ENCODE measurements at places on chromosomes 3 and 15.

DNA sequence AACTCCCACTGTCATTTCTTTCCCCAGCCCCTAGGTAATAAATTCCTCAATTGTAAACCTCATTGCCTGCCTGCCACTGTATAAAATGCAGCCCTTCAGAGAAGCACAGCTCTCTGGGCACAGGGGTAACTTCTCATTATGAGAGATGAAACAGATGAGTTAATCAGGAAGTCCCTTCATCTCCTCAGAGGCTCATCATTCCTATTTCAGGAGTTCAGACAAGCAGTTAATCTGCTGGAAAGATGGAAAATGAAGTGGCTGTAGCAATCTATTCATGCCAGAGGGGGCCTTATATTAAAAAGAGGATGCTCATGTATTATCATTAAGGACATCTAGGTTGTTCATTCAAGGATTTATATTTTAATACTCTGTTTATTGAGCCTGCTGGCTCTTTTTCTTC is 519.5 kb upstream of the LMCD1 start:
- DNase-seq, result no peak

- no peak for DNase-seq
Observed at GRCh38 chr15:26850161-26850560, 16.7 kb upstream of the GABRA5 start.

- no peak for DNase-seq
Observed at GRCh38 chr3:196677931-196678330, 34.1 kb downstream of the CEP19 start.

GRCh38 chr3:134965865-134966481 is 170.9 kb downstream of the EPHB1 start:
- DNase-seq, result no peak

DNA sequence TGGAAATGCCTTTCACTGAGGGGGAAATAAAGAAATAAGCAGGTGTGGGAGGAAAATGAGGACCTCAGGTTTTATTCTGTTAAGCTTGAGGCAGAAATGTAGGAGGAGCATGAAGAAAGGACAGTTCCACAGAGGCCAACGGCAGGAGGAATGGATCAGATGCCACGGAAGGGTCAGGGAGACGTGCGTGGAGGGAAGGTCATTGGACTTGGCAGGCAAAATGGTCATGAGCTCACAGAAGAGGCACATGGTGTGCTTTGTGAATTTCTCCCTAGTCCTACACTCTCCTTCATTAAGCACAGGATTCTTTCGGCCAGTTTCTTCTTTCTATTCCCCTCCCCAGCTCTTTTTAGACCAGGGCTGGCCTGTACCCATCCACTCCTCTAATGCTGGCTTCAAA is 32.5 kb upstream of the THSD4 start:
- no peak for DNase-seq

DNA sequence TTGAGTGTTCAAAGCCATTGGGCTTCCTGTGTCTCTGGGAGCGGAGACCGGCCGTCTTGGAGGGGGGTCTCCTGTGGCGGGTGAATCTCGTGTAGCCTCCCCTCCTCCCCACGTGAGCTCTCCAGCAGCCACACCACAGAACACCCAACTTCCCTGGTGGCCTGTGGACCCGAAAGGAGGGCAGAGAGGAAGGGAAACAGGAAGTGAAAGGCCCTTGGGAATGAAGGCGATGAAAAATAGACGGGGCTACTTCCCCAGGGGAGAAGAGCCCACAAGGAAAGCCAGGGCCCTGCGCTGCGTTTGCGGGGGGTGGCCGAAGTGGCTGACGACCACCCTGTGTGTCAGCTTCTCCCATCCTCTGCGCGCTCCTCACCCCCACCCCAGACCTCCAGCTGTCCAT is 5.4 kb downstream of the ANKRD63 start:
- no peak for DNase-seq

- no peak for DNase-seq
Observed at GRCh38 chr15:53910852-53911251, 67.4 kb upstream of the UNC13C start.

DNA sequence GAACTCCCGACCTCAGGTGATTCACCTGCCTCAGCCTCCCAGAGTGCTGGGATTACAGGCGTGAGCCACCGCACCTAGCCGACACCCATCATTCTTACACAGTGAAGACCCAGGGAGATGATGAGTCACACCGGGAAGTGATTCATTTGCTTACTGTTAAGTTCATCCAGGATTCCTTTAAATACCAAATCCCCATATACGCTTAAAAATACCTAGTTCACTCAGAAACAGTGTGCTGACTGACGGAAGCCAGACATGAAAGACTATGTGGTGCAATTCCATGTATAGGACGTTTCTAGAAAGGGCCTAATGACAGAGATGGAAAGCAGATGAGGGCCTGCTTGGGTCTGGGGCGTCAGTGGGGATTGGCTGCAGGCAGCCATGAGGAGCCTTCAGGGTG is 75.2 kb downstream of the APBA2 start:
- DNase-seq, result no peak

DNA sequence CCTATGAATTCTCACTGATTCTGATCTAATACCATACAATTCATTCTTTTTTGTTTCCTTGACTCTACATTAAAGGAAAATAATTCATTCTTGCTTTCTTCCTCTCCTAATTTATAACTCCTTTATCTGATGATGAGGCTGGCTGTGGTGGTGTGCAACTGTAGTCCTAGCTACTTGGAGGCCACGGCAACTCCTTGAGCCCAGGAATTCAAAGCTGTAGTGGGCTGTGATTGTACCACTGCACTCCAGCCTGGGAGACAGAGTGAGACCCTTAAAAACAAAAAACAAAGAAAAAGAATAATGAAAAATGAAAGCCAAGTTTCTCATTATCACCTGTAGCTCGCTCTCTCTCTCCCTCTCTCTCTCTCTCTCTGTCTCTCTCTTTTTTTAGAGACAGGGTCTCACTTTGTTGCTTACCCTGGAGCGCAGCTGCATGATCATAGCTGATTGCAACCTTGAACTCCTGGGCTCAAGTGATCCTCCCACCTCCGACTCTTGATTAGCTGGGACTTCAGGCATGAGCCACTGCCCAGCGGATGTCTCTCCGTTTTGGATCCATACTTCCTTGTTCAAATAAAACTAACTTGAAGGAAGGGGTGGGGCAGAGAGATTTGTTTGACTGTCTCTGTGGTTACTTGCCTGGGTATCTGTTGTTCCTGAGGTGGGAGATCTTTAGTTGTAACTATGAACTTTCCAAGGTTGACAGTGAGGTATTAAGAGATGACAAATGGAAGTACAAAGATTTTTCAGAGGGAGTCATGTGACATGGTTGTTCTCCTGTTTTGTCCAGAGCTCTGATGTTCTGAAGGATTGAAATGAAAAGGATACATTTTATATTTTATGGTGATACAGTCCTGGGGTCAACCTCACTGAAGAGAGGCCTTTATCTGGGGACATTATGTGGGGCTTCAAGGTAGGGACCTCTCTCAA is 46.9 kb downstream of the STARD9 start:
- DNase-seq, result no peak

DNA sequence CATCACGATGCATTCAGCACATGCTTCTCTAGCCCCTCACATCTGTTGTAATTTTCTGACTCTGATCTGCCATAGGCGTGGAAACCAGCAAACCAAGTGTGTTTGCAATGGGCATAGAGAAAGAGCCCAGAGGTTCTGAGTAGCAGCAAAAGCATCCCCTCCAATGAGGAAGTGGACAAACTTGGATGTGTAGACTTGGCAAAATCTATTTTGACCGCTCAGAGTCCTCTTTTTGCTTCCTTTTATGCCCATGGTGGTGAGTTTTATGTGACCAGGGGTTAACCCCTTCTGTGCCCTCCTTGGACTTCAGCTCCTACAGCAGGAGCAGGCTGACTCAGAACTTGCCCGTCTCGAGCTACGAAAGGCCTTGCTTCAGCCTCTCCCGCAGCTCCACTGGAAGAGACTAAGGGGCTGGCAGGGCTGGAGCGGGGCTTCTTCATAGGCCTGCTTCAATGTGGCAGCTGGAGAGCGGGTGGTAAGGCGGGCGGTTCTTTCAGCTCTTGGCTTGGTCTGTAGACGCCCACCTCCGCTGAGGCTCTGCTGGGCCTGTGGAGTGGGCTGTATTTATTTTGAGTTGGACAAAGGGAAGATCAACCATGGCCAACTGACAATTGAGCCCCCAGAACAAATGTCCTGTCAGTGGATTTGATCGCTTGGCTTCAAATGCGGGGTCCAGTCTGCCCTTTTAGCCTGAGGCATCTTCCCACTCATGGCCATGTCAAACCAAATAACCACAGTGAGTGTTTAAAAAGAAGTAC is 6.5 kb upstream of the ETV5 start:
- DNase-seq, result no peak

GRCh38 chr3:196341137-196341536 is 2.9 kb upstream of the TM4SF19 start:
- DNase-seq, result no peak

GRCh38 chr15:51736069-51736468 is 1.4 kb downstream of the LYSMD2 start:
- DNase-seq, result no peak

DNA sequence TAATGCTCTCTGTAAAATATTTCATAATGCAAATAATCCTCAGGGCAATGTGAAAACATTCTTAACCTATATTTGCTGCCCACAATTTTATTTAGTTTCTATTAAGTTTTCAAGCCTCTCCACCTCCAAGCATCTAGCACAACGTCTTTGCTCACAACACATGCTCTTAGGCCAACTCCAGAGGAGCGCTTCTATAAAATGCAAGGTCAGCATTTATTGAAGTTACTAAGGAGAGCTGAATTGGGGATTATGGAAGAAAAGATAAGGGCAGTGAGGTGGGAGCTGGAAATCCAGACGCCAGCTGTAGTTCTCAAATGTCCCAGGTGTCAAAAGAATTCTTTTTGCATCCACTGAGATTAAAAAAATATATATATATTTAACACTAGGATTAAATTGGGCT is 996 bp downstream of the RABL3 start:
- DNase-seq, result no peak

GRCh38 chr3:94206291-94206690 is 143.4 kb downstream of the NSUN3 start:
- no peak for DNase-seq

- DNase-seq, result no peak
Observed at GRCh38 chr15:45743426-45744235, 108.8 kb downstream of the SQOR start.

- DNase-seq, result no peak
Observed at GRCh38 chr3:156109989-156110388, 10.4 kb upstream of the KCNAB1 start.

DNA sequence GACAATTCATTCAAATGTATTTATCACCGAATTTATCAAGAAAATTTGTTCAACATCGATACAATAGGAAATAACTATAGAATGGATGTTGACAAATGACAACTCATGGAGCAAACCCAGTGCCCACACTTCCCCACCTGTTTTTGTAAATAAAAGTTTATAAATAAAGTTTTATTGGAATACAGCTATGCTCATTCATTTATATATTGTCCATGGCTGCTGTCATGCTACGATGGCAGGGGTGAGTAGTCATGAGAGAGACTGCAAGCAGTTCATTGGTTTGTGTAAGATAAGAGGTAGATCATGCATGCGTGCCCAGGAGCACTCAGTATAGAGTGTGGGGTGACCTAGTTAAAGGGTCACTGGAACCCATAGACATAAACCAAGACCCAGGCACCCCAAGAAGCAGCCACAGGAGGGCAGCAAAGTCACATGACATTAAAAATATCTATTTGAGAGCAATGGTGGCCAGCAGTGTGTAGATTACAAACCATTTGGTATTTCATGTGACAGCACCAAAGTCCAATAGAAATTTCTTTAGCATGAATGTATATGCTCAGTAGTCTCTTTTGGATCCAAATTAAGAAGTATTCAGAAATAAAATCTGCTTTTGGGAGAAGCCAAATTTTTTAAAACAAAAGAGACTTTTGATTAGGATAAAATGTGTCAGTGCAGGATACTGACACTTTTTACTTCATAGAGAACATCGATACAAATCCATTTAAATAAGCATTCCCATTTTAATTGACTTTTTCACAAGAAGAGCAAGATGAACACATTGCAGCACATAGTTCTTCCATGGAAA is 794.8 kb downstream of the MCTP2 start:
- DNase-seq, result no peak

DNA sequence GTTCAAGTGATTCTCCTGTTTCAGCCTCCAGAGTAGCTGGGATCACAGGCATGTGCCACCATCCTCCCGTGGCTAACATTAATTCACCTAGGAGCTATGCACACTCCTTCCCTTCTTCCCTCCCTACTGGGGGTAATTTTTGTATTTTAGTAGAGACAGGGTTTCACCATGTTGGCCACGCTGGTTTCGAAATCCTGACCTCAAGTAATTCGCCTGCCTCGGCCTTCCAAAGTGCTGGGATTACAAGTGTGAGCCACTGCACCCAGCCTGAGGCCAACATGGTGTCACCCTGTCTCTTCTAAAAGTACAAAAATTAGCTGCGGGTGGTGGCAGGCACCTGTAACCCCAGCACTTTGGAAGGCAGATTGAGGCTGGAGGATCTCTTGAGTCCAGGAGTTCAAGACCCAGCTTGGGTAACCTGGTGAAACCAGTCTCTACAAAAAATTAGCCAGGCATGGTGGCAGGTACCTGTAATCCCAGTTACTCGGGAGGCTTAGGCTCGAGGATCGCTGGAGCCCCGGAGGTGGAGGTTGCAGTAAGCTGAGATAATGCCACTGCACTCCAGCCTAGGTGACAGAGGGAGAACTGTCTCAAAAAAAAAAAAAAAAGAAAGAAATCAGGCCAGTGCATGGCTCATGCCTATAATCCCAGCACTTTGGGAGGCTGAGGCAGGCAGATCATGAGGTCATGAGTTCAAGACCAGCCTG is 6.1 kb downstream of the RNU5B-1 start:
- no peak for DNase-seq

DNA sequence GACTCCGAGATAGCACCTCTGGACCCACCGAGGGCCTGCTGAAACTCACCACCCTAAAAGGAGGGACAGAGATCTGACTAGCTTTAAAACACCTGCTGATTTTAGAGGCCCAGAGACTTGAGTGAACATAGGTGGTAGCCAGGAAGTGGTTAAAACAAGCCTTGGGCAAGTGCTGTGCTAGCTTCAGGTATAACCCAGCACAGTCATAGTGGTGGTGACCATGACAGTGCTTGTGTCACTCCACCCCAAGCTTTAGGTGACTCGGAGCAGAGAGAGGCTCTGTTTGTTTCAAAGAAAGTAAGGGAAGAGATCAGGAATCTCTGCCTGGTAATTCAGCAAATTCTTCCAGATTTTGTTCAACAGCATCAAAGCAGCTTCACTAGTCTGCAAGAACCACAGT is 641.1 kb upstream of the BCHE start:
- no peak for DNase-seq

GRCh38 chr3:83500931-83501330 is 1457.9 kb upstream of the CADM2 start:
- no peak for DNase-seq

- DNase-seq, result no peak
Observed at GRCh38 chr3:10529809-10530208, 24.4 kb upstream of the ATP2B2 start.

DNA sequence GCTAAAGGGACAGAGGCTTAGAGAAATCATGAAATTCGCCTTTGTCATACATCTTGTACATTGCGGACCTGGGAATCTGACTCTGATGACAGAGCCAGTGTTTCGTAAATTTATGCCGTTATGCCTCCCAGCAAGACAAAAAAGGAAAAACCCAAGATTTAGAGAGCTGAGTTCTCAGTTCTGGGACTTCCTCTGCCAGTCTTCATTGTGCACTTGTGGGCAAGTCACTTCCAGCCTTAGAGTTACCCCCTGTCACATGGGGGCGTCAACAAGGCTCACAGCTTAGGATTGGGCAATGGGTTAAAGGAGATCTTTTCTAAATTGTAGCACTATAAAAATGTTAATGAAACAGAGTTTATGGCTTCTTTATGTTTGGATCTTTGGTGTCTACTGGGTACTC is 41.9 kb upstream of the MITF start:
- no peak for DNase-seq
